ENCODE measurements at places on chromosomes 3 and 15.

GRCh38 chr3:2415083-2415482, 316.4 kb downstream of the CNTN4 start:
- no peak for DNase-seq

- DNase-seq, result no peak
Measured at GRCh38 chr3:131582438-131582837, 79.7 kb upstream of the MRPL3 start.

DNA sequence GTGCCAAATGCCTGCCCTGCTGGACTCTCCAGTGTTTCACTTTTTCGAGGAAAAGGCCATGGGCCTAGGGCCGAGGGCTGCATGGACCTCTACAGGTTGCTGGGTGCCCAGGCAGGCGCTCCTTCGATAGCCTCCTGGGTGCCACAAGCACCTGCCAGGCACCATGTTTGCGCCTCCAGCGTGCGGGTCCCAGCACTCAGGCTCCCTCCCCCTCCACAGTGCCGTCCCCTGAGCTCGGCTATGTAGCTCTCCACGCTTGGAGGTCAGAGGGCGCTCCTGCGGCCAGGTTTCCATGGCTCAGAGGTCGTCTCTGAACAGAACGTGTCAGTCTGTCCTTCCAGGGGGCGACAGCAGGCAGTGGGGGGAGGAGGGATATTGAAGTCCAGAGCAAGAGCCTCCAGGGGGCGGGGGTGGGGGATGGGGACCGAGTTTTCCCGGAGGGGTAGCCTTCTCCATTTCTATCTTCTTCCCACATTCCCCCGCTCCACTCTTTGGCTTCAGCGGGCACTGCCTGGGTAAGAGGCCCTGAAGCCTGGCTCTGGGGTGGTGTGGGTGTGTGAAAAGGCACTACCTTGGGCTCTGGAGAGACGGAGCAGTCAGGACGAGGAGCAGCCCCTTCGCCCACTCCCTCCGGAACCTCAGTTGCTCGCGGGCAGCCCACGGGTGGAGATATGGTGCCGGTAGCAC, 3.6 kb downstream of the ONECUT1 start:
- no peak for DNase-seq

DNA sequence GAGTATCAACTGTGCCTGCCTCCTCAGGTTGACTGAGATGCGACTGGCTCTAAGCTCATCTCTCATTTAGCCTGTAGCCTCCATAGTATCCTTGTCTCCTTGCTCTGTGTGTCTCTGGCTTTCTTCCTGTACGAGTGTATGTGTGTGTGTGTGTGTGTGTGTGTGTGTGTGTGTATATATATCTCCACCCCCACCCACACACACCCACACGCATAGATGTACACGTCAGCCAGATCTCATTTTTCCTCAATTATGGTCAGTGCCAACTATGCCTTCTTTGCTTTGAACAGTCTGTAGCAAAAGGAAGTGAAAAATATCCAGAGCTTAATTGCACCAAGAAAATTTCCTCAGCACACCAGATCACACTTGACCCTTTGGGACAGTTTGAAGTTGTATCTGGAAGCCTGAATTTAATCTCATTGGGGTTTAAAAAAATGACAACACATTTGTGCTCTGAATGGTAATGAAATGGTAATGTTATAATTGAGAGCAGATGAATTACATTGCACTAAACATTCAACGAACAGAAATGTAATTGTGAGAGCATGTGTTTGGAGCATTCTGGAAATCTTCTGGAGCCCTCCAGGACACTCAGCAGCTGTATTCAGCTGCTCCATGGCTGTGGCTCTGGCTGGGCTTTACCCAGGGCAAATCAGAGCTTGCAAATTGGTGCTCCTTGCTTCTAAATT, 63.6 kb downstream of the RYR3 start:
- no peak for DNase-seq

DNA sequence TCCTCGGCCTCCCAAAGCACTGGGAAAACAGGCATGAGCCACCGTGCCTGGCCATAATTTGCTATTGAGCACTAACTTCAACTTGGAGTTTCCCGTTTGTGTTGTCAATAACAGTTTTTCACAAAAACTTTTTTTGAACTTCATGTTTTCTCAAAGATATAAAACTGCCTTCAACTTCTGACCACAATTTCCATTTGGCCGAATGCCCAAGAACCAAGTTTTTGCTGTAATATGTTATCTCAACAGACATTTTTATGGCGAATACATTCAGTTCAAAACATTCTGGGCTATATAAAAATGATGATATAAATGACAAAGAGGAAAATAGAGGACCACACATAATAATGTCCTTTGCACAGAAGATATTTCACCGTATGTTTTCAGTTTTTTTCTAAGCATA, 56.4 kb downstream of the NEDD4 start:
- DNase-seq, result no peak

GRCh38 chr15:63395730-63396151, 14.1 kb upstream of the CA12 start:
- DNase-seq, result no peak

GRCh38 chr15:57589754-57590153, 1.9 kb upstream of the MYZAP start:
- no peak for DNase-seq

- no peak for DNase-seq
Measured at GRCh38 chr3:139686206-139686605, 8.4 kb upstream of the NMNAT3 start.

DNA sequence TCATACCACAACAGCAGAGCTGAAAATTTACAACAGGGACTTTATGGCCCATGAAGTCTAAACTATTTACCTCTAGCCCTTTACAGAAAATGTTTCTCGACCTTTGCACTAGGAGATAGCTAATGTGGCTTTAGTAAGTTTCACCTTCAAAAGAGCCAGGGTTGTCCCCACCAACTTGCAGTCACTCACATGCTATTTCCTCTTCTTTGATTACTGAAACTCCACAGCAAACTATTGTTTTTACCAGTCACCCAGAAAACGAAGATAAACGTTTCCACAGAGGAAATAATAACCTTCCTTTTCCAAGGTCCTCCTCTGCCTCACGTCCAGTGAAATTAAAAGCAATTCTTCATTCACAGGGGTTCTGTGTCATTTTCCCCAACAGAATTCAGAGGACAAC, 48.2 kb downstream of the WWTR1 start:
- DNase-seq, result no peak

- DNase-seq, result no peak
Measured at GRCh38 chr3:76096836-76097588, 311.7 kb upstream of the ZNF717 start.

DNA sequence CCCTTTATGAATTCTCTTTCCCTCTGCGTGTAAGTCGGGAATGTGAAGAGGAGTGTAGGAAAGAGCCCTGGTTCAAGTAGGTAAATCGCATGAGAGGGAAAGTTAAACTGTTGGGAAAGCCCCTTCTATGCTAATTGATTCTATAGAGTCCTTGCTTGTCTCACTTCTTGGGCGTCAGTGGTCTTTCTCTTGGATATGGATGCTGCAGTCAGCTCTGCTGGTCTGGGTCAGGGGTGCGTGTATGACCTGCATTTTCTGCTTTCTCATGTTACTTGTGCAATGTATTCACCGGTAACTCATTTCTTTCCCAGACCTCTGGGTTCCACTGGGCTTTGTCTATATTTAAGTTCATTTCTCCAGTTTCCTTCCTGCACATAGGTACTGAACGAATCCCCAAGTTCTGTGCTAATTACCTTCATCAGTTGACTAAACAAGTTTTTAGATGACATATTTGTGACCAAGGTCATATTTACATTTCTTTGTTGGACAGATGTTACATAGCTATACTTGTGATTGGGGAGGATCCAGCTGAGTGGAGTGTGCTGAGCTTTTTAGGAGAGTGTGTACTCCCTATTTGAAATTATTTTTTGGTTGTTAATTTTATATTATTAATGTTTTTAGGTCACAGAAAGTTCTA, 1.4 kb downstream of the SETD5 start:
- DNase-seq, result peak; percentile 44

- no peak for DNase-seq
Measured at GRCh38 chr15:75049392-75049791, 26.0 kb downstream of the PPCDC start.

DNA sequence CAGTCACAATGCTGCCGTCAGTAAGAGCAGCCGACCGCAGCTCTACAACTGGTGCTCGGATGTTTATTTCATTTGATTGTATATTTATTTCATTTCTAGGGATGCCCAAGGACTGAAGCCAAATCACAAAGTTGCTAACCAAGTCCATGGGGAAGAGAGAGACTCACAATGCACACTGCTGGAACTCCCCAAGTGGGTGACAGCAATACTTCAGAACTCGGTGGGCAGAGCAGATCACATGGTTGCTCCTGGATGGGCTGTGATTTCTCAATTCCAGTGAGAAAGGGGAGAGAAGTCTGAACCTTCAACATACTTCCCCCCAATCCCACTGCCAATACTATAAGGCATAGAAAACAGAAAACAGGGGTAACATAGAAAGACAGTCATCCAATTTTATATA, 265.8 kb upstream of the WNT5A start:
- DNase-seq, result no peak

DNA sequence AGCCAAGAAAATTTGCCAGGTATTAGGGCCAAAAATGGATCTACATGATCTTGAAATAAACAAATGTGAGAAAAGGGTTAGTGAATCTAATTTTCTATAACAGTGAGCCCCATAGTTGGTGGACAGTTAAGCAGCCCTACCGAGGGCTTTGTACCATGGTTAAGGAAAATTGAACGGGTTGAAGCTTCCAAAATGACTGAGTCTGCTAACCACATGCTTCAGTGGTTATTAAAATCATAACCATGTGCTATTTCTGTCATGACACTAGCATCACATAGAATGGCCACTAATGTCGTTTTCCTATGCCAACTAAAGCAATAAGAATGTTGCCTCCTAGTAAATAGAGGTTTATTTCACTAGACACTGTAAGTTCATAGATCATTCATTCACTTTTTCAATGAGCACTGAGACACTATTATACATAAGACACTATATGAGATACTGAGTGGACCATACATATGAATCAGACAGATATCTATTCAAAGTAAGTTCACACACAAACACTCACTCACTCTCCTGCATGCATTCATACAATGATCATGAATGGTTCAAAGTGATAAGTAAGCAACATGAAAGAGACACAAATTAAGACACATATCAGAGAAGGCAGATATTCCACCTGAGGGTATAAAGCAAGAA, 4.3 kb downstream of the SST start:
- no peak for DNase-seq

DNA sequence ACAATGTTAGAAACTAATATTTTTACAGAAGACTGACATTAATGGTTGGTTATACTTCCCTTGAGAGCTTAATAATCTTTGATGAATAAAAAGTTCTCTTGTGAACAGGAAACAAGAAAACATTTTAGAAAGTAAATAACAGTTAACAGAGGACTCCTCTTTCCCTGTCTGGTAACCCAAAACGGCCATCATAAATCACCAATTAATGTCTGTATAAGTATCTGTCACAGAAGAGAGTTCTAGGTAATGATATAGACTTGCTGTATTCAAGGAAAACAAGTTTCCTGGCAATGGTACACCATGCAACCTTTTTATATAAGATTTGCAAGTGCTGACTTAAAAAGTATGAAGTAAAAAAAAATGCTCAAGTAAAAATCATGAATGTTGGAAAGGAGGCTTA, 426.7 kb downstream of the SOX2 start:
- no peak for DNase-seq

GRCh38 chr3:42730294-42730693, 27.7 kb upstream of the HHATL start:
- no peak for DNase-seq

DNA sequence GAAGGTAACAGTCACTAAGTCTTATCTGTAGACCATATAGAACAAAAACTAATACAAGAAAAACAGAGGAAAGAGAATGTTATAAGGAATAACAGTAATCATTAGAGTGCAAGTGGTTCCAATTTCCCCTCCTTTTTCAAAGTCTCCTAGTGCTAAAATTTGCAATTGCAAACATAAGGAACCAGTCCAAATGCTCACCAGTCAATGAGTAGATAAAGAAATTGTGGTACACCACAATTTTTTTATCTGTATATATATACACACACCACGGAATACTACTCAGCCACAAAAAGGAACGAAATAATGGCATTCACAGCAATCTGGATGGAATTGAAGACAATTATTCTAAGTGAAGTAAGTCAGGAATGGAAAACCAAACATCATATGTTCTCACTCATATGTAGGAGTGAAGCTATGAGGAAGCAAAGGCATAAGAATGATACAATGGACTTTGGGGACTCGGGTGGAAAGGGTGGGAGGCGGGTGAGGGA, 38.9 kb upstream of the RSL24D1 start:
- no peak for DNase-seq

DNA sequence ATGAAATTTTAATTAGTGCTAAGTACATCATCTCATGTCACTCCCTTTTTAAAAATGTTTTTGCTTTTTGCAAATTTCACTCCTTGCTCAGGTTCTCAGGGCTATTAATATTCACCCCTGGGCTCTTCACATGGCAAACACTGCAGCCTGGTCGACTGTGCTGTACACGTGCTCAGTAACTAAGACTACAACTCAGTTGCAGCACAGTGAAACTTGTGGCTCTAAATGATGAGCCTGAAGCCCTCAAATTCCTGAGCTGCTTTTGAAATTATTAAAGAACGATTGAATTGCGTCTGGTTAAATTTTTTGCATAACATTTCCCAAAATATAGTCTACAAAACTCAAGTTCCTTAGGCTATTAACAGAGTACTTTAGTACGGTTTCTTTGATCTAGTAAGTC, 159.3 kb upstream of the C2CD4B start:
- DNase-seq, result no peak

- no peak for DNase-seq
Measured at GRCh38 chr3:81013360-81013759, 748.1 kb downstream of the GBE1 start.

GRCh38 chr15:82710208-82710555, 507 bp upstream of the AP3B2 start:
- no peak for DNase-seq

- DNase-seq, result no peak
Measured at GRCh38 chr15:79168922-79169456, 78.4 kb upstream of the RASGRF1 start.

DNA sequence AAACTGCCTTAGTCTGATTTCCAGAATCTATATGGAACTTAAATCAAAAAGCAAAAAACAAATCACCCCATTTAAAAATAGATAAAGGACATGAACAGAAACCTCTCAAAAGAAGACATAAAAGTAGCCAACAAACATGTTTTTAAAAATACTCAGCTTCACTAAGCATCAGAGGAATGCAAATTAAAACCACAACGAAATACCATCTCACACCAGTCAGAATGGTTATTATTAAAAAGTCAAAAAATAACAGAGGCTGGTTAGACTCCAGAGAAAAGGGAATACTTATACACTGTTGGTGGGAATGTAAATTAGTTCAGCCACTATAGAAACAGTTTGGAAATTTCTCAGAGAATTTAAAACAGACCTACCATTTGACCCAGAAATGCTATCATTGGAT, 367.9 kb downstream of the ZIC4 start:
- no peak for DNase-seq

- no peak for DNase-seq
Measured at GRCh38 chr3:130527426-130527825, 10.4 kb downstream of the COL6A6 start.

GRCh38 chr3:158337110-158337509, 227.2 kb downstream of the RSRC1 start:
- DNase-seq, result no peak

- no peak for DNase-seq
Measured at GRCh38 chr15:52262364-52262763, 33.2 kb downstream of the MYO5C start.

- DNase-seq, result no peak
Measured at GRCh38 chr3:15539066-15539465, 17.6 kb upstream of the COLQ start.
